NB4 (cell line): ENCODE measurements at places on chromosomes 12 and 14.

DNA sequence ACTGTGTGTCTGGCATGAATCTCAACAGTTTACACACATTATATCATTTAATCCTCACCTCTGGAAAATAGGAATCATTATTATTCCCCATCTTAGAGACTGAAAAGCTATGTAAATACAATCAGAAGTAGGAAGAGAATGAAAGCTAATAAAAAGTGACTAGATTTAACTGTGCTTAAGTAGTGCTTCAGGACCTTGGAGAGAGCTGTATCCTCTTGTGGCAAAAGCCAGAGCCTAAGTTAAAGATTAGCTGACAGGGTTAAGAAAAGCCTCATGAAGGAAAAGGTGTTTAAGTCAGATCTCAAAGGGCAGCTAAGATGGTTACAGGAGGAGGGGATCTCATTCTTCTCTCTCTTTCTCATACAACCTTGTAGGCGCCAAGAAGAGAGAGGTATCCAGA is 65.3 kb upstream of the TMEM233 start:
- peak; percentile 50 for DNase-seq

- no peak for DNase-seq
These were observed 61.5 kb upstream of the PTGR2 start for GRCh38 chr14:73789989-73790581.

- no peak for DNase-seq
These were observed 6.0 kb upstream of the CPNE6 start for GRCh38 chr14:24065408-24065807.

- no peak for DNase-seq
These were observed 35.1 kb downstream of the NIN start for GRCh38 chr14:50795909-50796308.

DNA sequence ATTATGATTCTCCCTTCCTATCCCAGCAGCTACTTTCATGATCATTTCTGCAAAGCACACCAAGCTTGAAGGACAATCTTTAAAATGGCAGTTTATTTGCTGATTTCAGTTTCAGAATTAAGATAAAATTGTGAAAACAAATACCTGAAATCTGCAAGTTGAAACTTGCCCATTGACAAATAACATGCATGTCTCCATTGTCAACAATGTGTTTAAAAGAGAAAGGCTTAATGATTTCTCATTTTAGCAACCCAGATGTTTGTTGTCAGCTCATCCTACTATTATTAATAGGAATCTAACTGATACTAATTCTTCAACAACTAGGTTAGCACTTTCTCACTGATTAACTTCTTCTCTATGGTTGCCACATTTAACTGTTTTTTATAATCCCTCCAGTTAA is 474.6 kb downstream of the PRKD1 start:
- DNase-seq: no peak
